Stimulated activated CD8-positive, alpha-beta memory T cell treated with anti-CD3 and anti-CD28 coated beads, Interleukin-7, amount 100 ng/mL, for 24 hours (primary cell): ENCODE measurements at places on chromosomes 1 and 21.

GRCh38 chr1:199510314-199510713 is 517.2 kb upstream of the NR5A2 start:
- DNase-seq, result no peak

- DNase-seq, result no peak
Measured at GRCh38 chr1:7781501-7781900, 2.6 kb upstream of the PER3 start.

DNA sequence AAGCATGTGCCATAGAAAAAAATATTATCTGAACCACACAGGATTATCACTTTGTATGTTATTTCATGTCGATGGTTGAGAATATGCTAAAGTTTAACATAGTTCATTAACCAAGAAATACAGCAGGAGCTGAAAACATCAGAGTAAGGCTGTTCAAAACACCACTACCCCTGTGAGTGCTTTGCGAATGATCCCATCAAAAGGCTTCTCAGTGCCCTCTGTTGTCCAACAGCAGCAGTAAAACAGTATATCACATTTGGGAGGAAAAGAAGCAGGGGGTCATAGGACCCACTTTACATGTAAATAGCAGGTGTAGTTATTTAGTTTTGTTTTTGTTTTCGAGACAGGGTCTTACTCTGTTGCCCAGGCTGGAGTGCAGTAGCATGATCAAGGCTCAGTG is 289.4 kb upstream of the FMN2 start:
- DNase-seq, result no peak

DNA sequence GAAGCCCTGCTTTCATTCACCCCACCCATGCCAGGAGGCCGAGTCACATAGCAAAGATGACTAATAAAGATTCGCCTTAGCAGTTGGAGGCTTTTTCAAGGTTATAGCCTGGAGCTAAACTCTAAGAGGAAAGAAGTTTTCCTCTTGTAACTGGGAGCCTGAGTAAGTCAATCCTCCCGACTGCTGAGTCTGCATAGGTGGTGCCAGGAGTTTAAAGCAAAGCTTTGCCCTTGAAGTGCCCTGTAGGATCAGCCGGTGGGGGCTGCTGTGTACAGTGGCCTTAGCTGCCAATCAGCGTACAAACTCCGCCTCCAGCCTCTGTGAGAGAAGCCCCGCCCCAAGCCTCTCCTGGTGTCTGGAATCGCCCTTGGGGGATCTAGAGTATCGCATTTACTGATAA is 147.5 kb upstream of the SPATA6 start:
- no peak for DNase-seq

GRCh38 chr1:226712742-226713419 is 26.2 kb downstream of the ITPKB start:
- DNase-seq, result no peak

- DNase-seq, result no peak
Measured at GRCh38 chr1:232474826-232475225, 155.1 kb downstream of the SIPA1L2 start.

GRCh38 chr1:200977071-200977754 is 46.3 kb downstream of the KIF21B start:
- no peak for DNase-seq
